WTC11 (cell line): ENCODE measurements at places on chromosomes 7 and 10.
A peak's percentile ranks its signal among the peaks of the same experiment; 100 is the strongest.

GRCh38 chr10:1083581-1083980 is 27.4 kb downstream of the WDR37 start:
- DNase-seq, result no peak

- DNase-seq, result no peak
Observed at GRCh38 chr10:91389636-91390512, 20.3 kb upstream of the HECTD2 start.

GRCh38 chr7:131517218-131517923 is 39.1 kb downstream of the PODXL start:
- no peak for DNase-seq

DNA sequence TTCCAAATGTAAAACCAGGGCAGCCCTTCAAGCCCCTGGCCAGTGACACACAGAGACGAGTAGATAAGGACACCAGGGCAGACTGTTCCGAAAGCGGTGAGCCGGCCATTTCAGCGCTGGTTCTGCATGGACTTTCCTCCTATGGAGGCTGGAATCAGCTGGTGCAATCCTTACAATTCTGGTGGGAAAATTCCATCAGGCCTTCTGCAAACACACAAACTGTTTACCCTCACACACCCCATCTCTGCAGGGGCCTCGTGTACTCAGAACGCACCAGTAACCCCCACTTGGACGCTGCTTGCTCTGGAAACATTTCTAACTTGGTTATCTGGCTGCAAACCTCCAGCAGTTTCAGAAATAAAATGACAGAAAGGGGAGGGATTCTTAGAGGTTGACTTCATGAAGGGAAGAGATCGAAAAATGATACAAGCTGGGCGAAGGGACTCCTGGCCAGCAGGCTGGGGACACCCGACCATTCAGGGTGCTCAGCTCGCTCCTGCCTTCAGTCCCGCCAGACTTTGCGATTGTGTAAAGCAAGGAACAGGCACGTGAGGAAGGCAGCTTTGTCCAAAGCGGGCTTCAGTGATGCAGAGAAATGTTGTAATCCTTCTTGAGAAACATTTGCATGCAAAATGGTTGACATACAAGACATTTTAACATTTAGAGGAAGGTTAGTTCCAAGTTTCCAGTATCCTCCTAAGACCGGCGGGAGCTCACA is 19.7 kb upstream of the SHH start:
- no peak for DNase-seq

GRCh38 chr7:144508702-144509101 is 105.2 kb upstream of the NOBOX start:
- no peak for DNase-seq

DNA sequence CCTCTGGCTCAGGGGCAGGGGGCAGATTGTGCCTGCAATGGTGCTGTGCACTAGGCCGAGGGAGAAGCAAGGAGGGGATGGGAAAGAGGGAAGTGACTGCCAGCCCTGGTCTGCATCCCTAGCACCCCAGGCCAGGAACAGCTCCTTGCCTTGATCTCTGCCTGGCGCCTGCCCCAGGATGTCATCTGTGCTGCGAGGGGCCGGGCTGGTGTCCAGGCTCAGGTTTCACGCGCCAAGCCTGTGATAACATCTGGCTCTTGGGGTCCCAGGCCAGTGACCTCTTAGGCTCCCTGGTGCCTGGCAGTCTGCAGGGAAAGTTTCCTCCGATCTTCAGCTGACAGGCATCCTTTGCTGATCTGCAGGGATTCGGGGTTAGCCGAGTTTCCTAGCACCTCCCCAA is 193.5 kb upstream of the GPR26 start:
- peak; percentile 36 for DNase-seq

DNA sequence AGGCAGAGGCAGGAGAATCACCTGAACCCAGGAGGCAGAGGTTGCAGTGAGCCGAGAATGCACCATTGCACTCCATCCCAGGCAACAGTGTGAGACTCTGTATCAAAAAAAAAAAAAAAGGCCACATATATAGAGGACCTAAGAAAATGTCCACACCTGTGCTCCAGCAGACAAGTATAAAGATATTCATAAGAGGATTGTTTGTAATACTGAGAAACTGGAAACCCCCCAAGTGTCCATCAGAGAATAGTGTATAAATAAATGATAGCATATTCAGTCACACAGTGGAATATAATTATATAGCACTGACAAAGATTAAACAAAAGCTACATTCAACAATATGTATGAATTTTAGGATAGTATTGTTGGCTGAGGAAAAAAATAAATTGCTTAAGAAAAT is 1050.6 kb downstream of the GRM8 start:
- no peak for DNase-seq

DNA sequence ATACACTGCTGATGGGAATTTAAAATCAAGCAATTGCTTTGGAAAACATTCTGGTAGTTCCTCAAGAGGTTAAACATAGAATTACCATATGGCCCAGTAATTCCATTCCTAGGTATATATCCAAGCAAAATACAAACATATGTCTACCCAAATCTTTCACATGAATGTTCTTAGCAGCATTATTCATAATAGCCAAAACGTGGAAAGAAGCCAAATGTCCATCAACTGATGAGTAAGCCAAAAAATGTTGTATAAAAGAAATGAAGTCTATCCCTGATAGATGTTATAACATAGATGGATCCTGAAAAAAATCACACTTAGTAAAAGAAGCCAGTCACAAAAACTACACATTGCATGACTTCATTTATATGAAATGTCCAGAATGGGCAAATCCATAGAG is 893.0 kb downstream of the SORCS3 start:
- DNase-seq, result no peak

DNA sequence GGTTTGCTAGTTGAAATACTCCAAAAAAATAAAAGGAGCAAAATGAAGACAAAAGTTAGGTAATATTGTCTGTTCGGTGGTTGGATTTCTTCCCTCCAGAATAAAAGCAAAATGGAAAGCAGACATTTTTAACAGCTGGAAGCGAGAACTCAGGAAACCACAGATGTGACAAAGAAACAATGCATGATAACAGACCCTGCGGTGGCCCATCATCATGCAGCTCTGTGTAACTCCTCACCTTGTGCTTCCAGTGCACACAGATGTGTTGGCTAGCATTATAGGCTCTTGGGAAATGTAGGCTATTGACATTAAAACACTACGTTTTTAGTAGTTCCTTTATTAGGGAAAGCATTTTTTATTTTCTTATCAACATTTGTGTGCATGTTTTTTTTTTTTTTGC is 53.9 kb upstream of the ARL4A start:
- no peak for DNase-seq
